Posterior vena cava (tissue), 2 donors: ENCODE measurements at places on chromosomes 2 and 18. TPM values are rescaled to one million over a fixed set of nuclear protein-coding genes. Genes with fewer than 3 reads are reported as not detected.

The ATOH8 gene
- 16.6 TPM for total RNA-seq

The PFN4 gene
- total RNA-seq: 1.0 TPM

The CACNB4 gene
- total RNA-seq: 10.5 TPM

The SELENOI gene
- 14.6 TPM for total RNA-seq

The DBI gene
- total RNA-seq: 56.6 TPM

The BOK gene
- total RNA-seq: 29.7 TPM

The ALPI gene
- not detected for total RNA-seq

The SGO2 gene
- total RNA-seq: 2.7 TPM

The SCN9A gene
- 2.5 TPM for total RNA-seq

The ANKRD53 gene
- 1.4 TPM for total RNA-seq

The FHL2 gene
- 119 TPM for total RNA-seq
